ENCODE measurements at places on chromosomes 1 and 21.

DNA sequence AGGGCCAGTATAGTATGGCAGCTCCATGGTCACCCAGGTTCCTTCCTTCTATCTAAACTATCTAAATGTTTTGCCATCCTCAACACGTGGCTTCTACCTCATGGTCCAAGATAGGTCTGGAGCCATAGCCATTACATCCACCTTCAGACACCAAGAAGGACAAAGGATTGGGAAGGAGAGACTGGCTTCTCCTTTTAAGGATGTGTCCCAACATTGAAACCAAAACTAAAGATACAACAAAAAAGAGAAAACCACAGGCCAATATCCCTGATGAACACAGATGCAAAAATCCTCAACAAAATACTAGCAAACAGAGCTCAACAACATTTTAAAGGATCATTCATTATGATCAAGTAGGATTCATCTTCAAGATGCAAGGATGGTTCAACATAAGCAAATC lies 24.8 kb downstream of the HSD11B1 start:
- no peak for DNase-seq

DNA sequence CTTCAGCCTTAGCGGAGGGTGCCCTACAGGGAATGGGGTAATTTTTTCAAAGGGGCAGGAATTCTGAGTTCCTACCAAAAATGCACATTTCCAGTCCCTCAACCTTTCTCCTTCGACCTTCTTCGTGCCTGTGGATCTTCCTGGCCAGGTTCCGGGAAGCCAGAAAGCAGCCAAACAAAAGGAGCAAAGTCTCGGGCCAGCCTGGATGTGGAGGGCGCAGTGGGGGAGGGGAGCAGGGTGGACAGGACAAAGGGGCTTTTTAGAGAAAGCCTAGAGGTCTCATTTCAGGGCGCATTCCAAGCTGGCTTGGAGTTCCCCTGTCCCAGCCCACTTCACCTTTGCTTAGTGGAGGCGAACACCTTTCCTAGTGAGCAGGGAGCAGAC lies 2.9 kb upstream of the INAVA start:
- DNase-seq = no peak

GRCh38 chr1:25573961-25574360 lies 30.6 kb downstream of the LDLRAP1 start:
- DNase-seq = no peak

DNA sequence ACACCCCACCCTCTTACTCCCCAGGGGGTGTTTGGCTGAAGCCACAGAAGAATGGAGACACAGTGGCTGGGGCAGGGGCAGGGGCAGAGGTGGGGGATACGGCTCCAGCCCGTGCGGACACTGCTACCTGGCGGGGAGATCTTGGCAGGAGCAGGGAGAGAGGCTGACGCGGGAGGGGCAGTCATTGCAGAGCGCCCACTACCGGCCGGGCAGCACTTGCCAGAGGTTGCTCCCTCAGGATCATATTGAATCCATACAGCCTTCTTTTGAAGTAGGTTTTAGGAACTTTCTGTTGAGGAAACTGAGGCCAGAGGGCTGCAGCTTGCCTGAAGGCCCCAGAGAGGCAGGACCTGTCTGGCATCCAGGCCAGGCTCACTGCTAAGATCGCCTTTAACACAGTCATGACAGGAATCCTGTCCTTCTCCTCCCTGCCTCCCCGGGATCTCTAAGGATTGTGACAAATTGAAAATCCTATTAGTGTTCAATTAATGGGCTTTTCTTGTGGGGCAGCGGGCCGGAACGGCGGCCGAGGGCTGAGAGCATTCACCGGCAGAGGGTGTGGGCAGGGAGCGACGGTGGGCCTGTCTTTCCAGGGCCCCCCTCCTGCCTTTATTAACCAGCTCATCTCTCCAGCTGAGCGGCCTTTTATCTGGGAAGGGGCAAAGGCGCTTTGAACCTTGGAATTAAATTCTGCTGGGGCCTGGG lies 65.5 kb upstream of the WNT4 start:
- DNase-seq = no peak

DNA sequence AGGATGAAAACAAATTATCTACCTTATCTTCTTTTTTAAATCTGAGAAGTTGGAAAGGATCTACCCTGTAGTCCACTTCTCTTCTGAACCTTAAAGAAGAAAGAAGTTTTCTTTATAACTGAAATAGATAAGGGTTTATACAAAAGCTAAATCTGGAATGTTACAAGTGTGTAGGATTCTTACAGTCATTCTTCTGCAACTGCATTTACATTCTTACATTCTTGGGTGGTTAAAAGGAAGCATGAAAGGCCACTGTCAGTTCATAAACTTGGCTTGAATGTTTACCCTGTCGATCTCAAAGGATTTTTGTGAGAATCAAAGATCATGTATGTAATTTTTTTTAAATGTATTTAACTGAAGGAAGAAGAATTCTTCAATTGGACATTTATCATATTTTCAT lies 142.1 kb upstream of the BRINP3 start:
- DNase-seq = no peak

GRCh38 chr1:32335790-32336590 lies at the start of gene MARCKSL1:
MARCKSL1 (minus strand) TSS chr1:32336233; CDS start chr1:32336033, 200 bp downstream.
- no peak for DNase-seq

- DNase-seq = no peak
These were observed 115.6 kb upstream of the GUCA2B start for GRCh38 chr1:42037586-42037985.

DNA sequence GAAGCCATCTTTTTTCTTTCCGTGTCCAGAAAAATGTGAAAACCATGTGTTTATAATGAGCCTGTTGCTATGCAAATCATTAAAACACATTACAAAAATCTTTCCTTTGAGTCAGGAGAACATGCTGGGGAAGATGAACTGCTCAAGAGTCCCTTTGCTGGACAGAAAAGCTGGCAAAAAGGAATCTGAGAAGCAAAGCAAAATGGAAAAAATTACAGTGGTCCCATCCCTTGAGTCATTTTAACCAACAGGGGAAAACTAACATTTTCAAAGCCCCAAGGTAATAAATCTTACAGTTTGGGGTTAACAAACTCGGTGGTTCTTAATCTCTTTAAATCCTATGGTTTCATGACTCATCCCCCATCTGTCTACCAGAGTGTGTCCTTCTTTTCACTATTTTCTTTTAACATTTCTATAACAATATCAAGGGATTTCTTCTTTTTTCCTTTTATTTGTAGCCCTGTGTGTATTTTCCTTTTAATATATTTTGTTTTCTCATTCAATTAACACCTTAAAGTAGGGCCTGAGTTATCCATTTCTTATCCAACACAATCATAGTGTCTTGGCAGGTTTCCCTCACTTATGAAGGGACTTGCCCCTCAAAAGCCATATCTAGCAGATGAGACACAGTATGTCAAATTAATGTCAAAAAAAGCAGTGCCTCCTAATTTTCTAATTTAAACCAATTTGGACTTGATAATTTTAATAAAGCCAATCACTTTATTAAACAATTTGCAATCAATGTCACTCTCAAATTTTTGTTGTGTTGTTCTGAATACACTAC lies 105.4 kb downstream of the PTPN14 start:
- DNase-seq = peak; percentile 68

DNA sequence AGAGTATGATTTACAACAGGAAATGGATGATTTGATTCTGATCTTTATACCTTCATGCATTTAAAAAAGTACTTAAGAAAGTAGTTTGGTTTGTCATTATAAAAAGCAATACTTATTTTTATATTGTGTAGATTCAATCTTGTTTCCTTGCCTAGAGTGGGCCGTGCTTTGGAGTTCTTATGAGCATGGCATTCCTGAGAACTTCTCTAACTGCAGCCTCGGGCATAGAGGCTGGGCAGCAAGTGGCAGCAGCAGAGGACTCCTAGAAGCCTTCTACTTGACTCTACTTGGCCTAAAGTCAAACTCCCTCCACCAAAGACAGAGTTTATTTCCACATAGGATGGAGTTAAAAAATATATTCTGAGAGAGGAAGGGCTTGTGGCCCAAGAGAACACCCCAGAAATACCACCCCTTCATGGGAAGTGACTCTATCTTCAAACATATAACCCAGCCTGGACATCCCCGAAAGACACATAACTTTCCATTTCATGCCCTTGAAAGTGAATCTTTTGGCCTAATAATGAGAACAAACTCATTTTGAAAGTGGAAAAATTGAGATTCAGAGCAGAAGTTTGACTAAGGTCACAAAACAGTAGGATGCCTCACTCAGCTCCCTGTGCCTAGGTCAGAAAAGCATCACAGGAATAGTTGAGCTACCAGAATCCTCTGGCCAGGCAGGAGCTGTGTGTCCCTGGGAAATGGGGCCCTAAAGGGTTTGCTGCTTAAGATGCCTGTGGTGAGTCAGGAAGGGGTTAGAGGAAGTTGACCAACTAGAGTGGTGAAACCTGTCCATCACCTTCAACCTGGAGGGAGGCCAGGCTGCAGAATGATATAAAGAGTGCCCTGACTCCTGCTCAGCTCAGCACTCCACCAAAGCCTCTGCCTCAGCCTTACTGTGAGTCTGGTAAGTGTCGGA lies at the start of gene IVL:
Gene IVL, plus strand, starts transcription at position 861 of the 916 bp plus-strand sequence. CDS start 1,252 bp downstream, outside the sequence.
- peak; percentile 14 for DNase-seq

DNA sequence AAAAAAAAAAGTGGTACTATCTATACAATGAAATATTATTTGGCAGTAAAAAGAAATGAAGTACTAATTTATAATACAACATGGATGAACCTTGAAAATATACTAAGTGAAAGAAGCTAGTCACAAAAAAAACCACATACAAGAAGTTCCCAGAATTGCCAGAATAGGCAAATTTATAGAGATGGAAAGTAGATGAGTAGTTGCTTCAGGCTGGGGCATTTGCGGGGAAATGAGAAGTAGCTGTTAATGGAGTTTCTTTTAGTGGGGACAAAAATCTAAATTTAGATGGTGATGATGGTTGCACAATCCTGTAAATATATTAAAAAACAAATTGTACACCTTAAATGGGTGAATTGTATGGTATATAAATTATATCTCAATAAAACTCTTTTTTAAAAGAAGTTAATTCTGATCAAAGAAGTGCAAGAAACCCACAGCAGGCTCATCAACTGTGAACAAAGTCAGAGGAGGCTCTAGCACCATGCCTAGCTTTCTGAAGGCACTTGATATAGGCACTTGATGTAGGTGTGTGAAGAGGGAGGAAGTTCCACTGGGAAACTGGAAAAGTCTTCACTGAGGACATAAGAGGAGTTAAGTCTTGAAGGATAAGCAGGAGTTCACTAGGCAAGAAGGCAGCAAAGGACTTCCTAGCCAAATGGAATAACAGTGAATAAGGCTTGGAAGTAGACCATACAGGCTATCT lies 52.5 kb downstream of the DMAP1 start:
- no peak for DNase-seq

- DNase-seq = no peak
These were observed 12.9 kb upstream of the PODN start for GRCh38 chr1:53048960-53049573.

DNA sequence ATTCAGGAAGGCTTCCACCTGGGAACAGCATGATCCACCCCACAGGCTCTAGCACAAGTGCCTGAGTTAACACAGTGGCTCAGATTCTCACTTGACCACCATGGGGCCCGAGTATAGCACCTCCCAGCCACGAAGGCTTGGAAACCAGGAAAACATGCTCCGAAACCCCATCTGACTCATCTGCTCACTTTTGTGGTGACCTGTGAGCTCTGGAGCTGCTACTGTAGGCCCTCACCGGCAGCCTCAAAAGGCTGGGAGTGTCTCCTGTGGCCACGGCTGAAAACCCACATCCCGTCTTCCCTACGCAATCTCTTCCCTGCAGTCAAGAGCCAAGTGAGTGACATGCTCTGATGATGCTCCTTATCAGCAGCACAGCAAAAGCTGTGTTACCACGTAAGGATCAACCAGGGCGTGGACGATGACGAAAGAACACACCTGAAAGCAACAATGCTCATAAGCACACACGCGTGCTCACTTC lies 81.4 kb downstream of the TGFBR3 start:
- peak; percentile 70 for DNase-seq
